WERI-Rb-1 (cell line): ENCODE measurements at places on chromosomes 5 and 9.

GRCh38 chr5:108858959-108859358 lies 111.3 kb downstream of the FER start:
- no peak for DNase-seq

GRCh38 chr9:113511856-113512761 lies 48.6 kb downstream of the RGS3 start:
- DNase-seq: peak; percentile 91

DNA sequence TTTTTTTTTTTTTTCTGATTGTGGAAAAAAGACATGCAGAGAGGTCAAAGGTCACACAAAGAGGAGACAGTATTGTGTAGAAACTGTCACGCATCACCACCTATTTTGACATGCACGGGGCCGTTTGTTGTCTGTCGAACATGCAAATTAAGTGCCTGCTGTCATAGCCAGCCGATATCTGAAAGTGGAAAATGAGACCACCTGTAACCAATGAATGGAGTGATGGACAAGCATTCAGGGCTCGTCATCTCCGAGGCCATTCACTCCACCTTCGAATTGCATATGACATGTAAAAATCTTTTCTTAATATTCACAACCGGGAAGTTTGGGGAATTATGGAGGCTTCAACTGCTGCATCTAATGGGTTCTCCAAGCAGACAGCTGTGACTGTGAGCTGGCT lies 512.2 kb upstream of the ADAMTS16 start:
- no peak for DNase-seq

DNA sequence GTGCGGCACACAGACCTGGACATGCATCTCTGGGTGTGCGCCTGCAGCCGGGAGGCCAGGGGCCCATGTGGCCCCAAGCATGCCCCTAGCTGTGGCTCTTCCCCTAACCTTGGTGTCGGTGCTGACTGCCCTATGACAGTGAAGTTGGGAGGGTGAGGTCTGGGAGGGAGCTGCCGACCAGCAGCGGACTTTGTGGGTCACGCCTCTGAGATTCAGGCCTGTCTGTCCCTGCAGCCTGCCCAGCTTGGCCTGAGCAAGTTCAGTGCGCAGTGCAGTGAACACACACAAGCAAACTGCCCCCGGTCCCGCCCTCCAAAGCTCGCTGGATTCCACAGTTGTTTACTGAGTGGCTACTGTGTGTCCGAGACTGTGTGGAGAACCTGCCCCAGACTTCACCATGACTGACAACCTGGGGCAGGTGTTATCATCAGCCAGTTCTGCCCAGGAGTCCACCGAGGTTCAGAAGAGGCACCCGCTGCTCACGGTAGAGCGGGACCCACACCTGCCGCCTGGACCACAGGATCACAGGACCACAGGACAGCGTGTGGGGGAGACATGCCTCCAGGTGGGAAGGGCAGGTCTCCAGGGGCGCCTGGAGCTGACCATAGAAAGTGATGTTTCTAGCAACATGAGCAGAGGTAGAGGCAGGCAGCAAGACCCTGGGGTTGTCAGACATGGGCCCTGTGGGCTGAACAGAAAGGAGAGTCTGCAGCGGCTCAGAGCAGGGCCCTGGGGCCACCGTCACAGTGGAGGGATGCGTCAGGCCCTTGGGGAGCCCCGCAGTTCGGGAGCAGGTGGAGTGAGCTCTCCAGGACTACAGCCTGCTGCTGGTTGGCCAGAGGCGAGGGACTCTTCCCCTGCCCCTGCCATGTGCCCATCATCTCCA lies 105.1 kb downstream of the PHF2 start:
- DNase-seq: peak; percentile 6

DNA sequence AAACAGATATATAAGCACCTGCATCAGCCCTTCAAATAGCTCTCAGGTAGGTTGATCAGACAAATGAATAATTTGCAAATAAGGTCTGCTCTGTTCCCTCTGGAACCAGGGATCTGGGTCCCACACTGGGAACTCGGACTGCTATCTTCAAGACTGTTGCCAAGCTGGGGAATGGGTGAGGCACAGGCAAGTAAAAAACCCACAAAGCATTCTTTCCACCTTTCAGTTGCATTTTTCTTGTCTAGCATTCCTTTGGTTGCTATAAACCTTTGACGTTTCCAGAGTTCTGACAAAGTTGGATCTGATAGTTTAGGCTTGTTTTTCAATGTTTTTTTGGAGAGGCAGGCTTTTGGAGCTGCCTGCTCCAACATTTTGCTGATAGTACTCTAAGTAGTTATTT lies 20.1 kb downstream of the FBXL17 start:
- no peak for DNase-seq

DNA sequence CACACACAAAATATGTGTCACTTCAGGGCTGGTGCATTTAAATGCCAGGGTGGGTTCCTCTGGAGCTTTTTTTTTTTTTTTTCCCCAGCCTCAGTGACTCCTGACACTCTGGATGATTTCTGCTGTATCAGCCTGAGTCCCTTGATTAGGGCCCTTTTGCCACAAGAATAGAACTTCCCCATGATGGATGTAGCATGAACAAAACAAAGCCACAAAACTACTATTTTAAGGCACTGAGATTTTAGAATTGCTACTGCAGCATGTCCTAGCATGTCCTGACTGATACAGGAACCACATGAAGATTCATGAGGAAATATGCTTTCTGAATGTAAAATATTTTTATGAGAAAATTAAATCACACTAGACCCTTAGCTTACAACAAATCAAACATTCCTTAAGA lies 13.9 kb upstream of the ADGRD2 start:
- no peak for DNase-seq

- no peak for DNase-seq
Observed at GRCh38 chr5:151026679-151027078, 6.3 kb downstream of the GPX3 start.

- DNase-seq: peak; percentile 35
Observed at GRCh38 chr5:31415009-31415923, 116.6 kb downstream of the DROSHA start.

GRCh38 chr9:113775749-113776148 lies 100.4 kb upstream of the ZNF618 start:
- no peak for DNase-seq

- DNase-seq: no peak
Observed at GRCh38 chr9:83070261-83070660, 7.3 kb upstream of the RASEF start.

- DNase-seq: no peak
Observed at GRCh38 chr5:127943061-127943371, 140.6 kb upstream of the SLC12A2 start.

- DNase-seq: peak; percentile 60
Observed at GRCh38 chr9:98916660-98917059, 27.0 kb upstream of the COL15A1 start.

GRCh38 chr9:18429070-18429469 lies 44.9 kb upstream of the ADAMTSL1 start:
- DNase-seq: no peak

DNA sequence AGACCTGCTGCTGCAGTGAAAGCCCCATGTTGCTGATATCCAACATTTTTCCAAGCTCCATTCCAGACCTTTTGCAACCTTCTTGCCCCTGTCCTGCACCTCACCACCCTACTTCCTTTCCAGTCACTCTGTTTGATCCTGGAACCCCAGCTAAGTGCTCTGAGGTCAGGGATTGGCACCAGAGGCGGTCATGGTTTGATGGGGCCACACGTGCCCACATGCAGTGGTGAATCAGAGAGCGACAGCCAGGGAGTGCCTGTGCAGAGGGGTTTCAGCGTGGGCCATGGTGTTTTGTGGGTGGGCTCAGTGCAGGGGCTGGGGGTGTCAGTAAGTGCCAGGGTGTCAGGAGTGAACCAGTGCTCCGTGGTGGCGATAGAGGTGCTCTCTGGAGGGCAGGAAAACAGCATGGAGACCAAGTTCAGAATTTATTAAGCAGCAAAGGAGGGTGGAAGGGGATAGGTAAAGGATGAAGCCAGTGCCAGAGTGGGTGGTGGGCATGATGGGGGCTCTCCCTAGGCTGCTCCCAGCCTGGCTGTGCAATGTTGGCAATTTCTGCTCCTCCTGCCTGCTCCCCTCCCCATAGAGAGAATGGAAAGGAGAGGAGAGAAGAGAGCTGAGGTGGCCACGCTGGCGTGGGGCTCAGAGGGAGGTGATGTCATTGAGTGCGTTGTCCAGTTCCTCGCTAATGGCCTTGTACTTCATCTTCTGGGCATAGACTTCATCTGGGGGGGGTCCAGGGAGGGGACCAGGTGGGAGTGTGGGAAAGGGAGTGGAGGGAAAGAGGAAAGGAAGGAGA lies 7.0 kb downstream of the TPM2 start:
- DNase-seq: no peak

- DNase-seq: no peak
Observed at GRCh38 chr5:140253985-140254384, 48.9 kb downstream of the PFDN1 start.

DNA sequence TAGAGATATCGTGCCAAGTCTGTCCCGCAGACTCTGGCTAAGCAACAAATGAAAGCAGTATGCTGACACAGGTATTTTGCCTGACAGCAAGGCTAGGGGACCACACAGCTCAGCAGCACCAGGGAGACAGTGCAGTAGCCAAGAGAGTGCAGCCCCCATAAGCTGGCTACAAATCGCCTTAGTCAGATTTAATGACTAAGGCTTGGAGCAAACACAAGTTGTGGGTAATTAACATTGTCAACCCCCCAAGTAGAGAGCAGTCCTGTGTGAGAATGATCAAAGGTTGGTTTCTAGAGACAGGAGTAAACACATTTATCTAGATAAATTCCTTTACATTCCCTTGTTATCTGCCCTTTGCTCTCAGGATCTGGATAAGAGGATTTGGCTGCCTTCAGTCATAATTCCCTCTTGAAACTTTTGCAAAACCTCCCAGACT lies 1434.5 kb upstream of the CDH6 start:
- peak; percentile 45 for DNase-seq

GRCh38 chr9:78357165-78357873 lies 60.4 kb downstream of the PSAT1 start:
- DNase-seq: no peak

- no peak for DNase-seq
Observed at GRCh38 chr9:36143245-36143641, 6.7 kb downstream of the GLIPR2 start.

- no peak for DNase-seq
Observed at GRCh38 chr5:54772684-54773083, 212.7 kb downstream of the ESM1 start.

DNA sequence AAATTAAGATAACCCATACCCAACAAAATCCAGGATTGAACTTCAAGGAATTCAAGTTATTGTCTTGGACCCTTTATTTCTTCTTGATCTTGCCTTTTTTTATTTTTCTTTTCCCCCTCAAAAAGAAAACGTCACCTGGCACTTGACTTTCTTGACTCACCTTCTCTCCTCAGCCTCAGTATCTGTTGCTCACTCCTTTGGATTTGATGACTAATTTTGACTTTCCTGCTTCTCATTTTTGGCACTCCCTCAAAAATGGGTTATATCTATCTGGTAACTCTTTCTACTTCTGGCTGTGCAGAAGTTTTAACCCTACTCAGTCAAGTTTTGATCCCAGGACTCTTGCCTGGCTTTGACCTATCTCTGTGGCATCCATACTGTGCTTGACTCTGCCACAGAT lies 66.6 kb upstream of the SPATA31D4 start:
- no peak for DNase-seq

DNA sequence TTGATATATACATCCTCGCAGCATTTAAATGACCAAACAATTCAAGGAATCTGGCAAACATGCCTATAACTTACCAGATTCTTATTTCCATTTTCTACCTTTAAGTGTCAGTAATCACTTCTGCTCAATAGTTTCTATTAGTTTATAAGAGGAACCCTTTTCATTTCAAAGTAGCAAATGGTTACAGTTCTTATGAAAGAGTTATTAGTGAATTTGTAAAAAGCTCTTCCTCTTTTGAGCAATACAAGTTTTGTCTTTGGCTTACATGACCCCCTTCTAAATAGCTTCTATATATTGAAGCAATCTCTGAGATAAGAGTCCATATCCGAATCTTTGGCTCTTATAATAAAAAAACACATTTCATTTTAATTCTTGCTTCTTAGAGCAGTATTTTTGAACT lies 42.0 kb downstream of the ELL2 start:
- DNase-seq: no peak

GRCh38 chr9:36191290-36191645 lies 547 bp downstream of the CLTA start:
- DNase-seq: peak; percentile 11

DNA sequence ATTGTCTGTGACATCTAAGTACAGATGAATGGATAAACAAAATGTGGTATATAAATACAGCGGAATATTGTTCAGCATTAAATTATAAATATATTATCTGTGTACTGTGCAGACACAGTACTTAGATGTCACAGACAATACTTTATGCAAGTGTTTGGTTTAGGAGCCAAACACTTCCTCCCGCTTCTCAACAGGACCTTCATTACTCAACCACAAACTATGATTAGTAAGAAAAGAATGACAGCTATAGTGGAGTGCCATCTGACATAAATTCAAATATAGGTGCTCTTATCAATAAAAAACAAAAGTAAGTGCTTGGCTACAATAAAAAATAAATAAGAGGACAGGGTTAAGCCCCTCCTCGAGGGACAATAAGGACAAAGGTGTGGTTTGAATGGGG lies 38.9 kb upstream of the STX17 start:
- no peak for DNase-seq

GRCh38 chr9:100364013-100364412 lies 11.3 kb upstream of the TEX10 start:
- no peak for DNase-seq

DNA sequence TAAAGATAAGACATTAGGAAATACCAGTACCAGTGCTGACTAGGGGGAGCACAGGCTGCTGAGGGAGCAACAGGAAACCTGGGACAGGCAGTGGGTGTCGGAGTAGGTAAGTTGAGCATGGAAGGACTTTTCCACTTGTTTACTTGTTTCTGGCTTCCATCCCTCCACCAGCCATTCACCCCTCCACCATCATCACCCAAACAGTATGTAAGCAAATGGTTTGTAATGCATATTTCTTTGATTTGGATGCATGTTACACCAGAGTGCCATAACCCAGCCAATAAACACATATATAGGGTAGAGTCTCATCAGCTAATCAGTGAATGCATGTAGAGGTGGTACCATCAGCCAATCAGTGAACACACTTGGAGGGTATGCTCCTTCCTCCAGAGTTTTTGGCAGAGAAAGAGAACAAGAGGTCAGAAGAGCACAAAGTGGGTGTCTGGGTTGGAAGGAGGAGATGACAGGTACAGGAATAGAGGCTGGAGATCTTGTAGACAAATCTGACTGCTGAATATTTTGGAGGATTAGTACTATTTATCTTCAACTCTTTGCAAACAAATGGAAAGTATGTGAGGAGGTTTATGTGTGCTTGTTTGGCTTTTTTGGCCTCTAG lies 37.7 kb upstream of the PDE8B start:
- no peak for DNase-seq
